ENCODE measurements at places on chromosomes 11 and 22.
A peak's percentile ranks its signal among the peaks of the same experiment; 100 is the strongest.

- peaks cover 61% of the 10 kb centered on the region for H3K36me3 ChIP-seq
- H3K27ac ChIP-seq, result peak overlapping the region; percentile 78
These were observed 31.8 kb downstream of the FAM118A start for GRCh38 chr22:45341498-45341897.

DNA sequence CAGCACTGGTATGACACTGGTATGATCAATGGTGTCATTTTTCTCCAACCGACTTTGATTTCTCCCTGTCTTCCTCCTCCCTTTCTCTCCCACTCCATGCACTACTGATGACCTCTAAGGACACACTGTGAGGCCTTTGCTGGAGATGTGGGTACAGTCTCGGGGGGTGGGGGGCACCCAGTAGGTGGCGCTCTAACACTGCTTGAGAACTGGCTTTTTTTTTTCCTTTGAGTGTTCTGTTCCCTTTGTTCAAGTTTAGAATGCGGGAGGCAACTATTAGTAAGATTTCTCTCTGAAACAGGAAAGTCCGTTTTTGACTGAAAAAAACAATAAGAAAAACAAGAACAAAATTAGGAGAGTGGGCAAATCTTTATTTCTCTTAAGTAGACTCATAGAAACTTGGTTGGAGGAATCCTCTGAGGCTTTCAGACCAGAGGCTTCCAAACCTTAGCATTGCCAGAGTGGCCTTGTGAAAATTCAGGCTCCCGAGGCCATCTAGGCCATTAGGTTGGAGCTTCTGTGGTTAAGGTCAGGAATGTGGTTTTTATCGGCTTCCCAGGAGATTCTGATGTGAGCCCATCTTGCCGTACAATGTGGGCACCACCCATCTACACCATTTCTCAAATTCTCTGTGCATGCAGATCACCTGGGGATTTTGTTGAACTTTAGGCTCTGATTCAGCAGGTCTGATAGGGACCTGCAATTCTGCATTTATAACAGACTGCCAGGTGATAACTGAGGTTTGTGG is 43.2 kb downstream of the PANX1 start:
- no peaks in the 10 kb centered on the region for H3K27me3 ChIP-seq
- H3K4me1 ChIP-seq, result peaks cover 10% of the 10 kb centered on the region
- no peaks in the 10 kb centered on the region for H3K36me3 ChIP-seq
- DNase-seq, result no peak

DNA sequence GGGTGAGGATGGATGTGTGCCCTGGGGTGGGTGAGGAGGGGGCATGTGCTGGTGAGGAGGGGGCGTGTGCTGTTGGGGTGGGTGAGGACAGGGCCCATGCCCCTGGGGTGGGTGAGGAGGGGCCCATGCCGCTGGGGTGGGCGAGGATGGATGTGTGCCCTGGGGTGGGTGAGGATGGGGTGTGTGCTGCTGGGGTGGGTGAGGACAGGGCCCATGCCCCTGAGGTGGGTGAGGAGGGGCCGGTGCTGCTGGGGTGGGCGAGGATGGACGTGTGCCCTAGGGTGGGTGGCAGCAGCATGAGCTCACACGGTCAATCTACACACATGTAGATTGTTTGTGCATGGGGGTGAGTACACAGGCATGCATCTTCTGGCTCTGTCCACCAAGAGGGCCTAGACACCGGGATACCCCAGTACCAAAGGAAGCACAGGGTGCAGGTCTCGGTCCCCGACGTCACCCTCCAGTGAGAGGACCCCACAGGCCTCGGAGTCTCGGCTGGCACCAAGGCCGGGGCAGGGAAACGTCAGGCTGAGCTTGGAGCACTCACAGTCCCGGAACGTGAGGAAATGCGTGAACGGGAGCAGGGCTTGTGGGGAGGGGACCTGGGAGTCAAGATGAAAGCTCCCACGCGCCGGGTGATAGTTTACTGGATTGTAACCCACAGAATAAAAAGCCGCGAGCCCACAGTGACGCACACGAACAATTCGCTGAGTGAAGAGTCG is 37.4 kb upstream of the TOLLIP start:
- H3K36me3 ChIP-seq, result no peaks in the 10 kb centered on the region
- H3K4me1 ChIP-seq, result no peaks in the 10 kb centered on the region
- no peak for DNase-seq
- no peak overlapping the region for H3K27ac ChIP-seq
- H3K27me3 ChIP-seq, result no peaks in the 10 kb centered on the region
- no peak overlapping the region for H3K4me3 ChIP-seq

GRCh38 chr11:15807827-15808226 is 548.5 kb downstream of the SOX6 start:
- H3K4me1 ChIP-seq, result peaks cover 16% of the 10 kb centered on the region
- no peak overlapping the region for H3K4me3 ChIP-seq
- no peaks in the 10 kb centered on the region for H3K27me3 ChIP-seq
- peak overlapping the region; percentile 33 for H3K27ac ChIP-seq
- no peak for DNase-seq

DNA sequence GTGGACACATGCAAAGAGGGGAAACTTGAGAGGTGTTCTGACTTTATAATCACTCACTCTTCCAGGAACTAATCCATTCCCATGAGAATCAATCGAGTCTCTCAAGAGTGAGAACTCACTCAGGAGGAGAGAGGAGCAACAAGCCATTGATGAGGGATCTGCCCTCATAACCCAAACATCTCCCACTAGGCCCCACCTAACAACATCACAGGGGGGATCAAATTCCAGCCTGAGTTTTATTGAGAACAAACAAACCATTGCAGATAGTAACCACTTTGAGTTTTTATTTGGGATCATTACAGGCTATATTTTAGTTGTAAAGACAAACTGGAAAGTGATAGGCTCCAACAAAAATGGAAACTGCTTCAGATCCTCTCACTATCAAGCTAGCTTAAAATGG is 328.8 kb upstream of the CTSC start:
- no peak for DNase-seq
- H3K4me3 ChIP-seq, result no peak overlapping the region
- H3K27ac ChIP-seq, result no peak overlapping the region
- no peaks in the 10 kb centered on the region for H3K36me3 ChIP-seq
- no peaks in the 10 kb centered on the region for H3K4me1 ChIP-seq

DNA sequence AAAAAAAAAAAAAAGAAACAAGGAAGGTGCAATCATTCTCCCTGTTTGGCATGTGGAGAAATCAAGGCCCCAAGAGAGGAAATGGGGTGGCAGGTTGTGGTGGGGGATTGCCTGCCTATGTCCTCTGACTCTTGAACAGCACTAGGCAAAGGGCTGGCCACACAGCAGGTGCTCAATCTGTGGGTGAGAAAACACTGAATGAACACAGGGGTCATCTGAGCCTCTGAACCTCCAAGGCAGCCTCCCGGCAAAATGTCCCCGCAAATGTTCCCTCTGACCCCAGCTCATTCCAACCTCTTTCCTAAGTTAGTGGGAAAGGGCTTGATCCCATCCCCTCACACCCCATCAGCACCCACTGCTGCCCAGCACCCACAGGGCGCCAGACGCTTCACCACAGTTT is 4.6 kb downstream of the PLA2G6 start:
- DNase-seq, result no peak
- H3K4me3 ChIP-seq, result no peak overlapping the region
- H3K36me3 ChIP-seq, result peaks cover 3% of the 10 kb centered on the region

- no peak overlapping the region for H3K27ac ChIP-seq
- H3K36me3 ChIP-seq, result no peaks in the 10 kb centered on the region
- H3K4me1 ChIP-seq, result peaks cover 14% of the 10 kb centered on the region
- DNase-seq, result no peak
- H3K27me3 ChIP-seq, result peaks cover 8% of the 10 kb centered on the region
These were observed 64.1 kb downstream of the SLC1A2 start for GRCh38 chr11:35355102-35355749.

GRCh38 chr11:12642040-12642439 is 32.2 kb upstream of the TEAD1 start:
- no peak overlapping the region for H3K4me3 ChIP-seq
- peaks cover 5% of the 10 kb centered on the region for H3K27me3 ChIP-seq
- no peaks in the 10 kb centered on the region for H3K36me3 ChIP-seq
- H3K27ac ChIP-seq, result no peak overlapping the region
- no peak for DNase-seq

- peak overlapping the region; percentile 85 for H3K27ac ChIP-seq
- H3K36me3 ChIP-seq, result peaks cover 4% of the 10 kb centered on the region
- H3K4me3 ChIP-seq, result peak overlapping the region; percentile 81
- peaks cover 25% of the 10 kb centered on the region for H3K4me1 ChIP-seq
- no peak for DNase-seq
These were observed 922 bp upstream of the CSNK1E start for GRCh38 chr22:38317995-38318715.

DNA sequence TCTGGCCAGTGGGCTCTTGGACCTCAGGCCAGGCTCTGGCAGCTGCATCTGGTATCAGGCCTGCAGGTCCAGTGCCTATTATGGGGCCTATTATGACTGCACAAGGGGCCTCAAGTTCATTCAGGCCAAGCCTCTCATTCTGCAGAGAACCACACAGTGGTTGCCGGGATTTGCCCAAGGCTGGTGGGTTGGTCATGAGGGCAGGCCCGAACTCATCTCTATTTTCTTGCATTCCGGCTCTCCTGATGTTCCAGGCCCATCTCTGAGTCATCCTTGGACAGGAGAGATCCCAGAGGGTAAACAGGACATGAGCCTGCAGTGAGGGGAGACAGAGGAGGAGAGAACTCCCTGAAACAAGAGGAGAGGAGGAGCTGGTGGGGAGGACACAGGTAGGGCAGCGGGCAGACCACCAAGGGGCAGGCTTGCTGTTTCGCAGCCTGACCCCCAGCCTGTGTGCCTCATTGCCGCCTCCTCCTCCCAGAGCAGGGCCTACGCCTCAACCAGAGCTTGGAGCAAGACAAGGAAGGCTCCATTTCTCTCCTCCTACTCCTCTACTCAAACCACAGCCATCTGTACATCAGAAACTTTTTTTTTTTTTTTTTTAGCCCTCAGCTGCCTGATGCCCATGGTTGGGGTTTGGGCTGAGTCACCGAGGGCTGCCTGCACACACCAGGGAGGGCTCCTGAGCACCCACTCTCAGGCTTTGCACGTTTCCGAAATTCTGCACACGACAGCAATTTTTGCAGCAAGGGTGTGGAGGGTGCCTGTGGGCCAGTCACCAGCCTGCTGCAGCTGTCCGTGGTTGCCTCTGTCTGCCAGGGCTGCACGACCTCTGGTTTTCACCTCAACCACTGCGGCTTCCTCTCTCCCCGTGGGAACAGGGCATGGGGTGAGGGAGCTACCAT is 12.7 kb upstream of the TREH start:
- no peak overlapping the region for H3K27ac ChIP-seq
- H3K4me3 ChIP-seq, result no peak overlapping the region
- peaks cover 2% of the 10 kb centered on the region for H3K27me3 ChIP-seq
